ENCODE measurements at places on chromosomes 2 and 18. TPM values are rescaled to one million over a fixed set of nuclear protein-coding genes. Genes with fewer than 3 reads are reported as not detected.

DNA sequence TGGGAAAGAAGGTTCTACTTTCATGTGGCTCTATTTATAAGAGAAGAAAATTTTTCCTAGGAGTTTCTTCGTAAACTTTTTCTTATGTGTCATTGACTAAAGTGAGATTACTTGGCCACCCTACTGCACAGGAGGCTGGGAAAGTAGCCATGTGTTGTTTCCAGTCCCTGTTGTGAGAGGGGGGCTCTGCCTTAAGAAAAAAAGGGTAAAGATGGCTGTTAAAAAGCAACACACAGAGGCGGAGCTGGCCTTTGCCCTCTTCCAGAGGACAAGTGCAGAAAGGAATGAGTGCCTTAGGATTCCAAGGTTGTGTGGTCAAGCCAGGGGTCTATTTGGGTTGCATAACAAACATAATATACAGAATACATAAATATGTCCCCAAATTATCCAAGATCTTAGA is 230.0 kb upstream of the CXCR4 start:
- DNase-seq, result no peak

DNA sequence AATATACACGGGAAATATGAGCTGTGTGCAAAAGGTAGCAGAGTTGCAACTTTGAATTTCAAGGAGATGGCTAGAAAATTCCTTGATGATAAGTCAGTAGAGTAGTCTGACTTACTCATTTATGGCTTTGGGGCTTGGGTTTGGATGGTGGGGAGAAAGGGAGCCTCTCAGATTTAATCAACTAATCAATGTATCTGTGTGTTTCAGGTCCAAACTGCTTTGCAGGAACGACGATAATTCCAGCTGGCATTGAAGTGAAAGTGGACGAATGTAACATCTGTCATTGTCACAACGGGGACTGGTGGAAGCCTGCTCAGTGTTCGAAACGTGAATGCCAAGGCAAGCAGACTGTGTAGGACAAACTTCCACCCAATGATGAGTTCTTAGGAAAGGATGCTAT is 164.6 kb downstream of the VWC2L start:
- no peak for DNase-seq

- DNase-seq, result no peak
Measured at GRCh38 chr2:48574353-48575287, 43.0 kb upstream of the GTF2A1L start.

- no peak for DNase-seq
Measured at GRCh38 chr2:197229509-197230443, 80.8 kb downstream of the ANKRD44 start.

DNA sequence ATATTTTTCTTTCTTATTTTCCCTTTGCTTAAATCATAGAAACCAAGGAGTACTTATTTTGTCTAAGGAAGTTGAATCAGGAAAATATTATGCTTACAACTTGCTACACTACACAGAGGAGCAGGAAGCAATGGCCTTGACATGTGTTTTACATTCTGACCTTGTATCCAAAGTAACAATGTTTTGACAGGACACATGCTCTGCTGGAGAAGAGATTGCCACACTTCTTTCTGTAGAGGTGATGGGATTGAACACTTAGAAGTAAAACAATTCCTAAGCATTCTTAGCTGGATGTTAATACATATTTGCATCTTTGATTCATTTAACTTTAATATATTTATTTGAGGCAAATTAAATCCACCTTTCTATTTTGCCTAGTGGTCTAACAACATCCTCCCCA is 929.1 kb downstream of the DSC3 start:
- DNase-seq, result no peak

GRCh38 chr2:30110773-30111172 is 36.0 kb upstream of the YPEL5 start:
- DNase-seq, result no peak

DNA sequence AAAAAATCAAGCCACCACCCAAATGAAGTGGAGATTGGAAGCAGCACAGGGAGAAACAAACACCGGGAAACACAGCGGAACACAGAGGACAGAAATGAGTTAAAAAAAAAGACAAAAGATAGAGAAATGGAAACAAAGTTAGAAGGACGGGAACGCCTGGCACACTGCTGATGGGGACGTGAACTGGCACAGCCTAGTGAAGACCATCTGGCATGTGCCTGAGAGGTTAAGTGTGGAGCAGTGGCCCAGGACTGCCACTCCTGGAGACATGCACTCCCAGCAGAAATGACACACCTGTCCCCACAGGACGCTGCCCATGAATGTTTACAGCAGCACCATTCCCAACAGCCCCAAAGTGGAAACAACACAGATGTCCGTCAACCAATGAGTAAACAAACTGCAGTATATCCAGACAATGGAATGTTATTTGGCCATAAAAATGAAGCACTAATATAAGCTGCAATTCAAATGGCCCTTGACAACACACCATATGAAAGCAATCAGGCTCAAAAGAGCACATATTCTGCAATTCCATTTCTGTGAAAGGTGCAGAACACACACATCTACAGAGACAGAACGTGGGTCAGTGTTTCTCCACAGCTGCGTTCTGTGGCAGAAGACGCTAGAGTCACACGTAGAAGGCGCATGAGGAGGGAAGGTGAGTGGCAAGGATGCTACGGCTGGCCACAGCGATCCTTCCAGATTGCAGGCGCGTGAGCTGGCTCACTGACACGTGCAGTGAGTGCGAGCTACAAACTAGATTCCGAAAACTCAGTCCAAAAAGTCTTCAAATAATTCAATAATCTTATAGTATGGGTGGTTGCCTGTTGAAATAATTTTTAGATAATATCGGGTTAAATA is 24.6 kb downstream of the THAP4 start:
- DNase-seq, result no peak

DNA sequence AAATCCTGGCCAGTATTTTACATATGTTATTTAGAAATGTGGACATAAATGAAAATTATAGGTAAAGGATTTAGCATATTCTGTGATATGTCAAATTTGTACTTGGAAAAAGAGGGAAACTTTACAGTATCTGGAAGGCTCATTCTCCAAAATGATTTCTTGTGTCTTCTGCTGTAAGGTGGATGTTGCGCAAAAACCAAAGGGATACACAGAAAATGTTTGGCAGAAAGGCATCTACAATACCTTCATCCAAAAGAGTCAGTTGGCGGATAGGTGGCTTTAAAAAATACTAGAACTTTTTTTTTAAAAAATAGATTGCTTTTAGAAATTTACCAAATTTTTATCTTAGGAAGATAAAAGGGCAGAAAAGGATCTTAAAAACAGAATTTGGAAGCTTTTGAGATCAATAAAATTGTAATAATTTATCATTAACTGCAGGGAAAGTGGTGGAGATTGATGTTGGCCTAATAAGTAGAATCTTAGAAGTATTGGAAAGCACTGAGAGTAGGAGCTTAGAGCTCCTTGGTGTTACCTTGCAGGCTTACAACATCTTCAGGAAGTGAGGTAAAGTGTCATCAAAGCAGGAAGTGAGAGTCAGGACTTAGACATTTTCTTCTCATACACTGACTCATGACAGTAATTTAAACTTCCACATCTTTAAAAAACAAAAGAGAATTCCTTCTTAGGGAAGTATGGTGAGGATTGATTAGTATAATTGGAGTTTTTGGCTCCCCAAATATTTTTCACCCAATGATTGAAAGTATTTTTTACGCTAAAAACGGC is 2.1 kb downstream of the NABP1 start:
- no peak for DNase-seq

DNA sequence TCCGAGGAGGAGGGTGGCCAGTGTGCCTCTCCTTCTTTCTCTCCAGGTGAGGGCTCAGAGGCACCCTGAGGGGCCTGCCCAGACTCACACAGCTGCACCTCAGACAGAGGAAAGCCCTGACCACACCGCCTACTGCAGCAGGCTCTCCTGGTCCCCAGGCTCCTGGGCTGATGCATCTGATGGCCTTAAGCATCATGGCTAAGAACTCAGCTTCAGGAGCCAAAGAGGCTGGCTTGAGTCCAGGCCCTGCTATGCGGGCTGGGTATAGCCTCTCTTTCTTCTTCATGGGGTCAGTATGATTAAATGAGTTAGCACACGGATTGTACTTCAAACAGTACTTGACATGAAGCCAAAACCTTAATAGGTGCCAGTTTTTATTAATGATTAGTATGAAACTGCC is 89.6 kb downstream of the TGFA start:
- no peak for DNase-seq

- DNase-seq, result no peak
Measured at GRCh38 chr2:70983506-70984227, 5.2 kb downstream of the ANKRD53 start.

DNA sequence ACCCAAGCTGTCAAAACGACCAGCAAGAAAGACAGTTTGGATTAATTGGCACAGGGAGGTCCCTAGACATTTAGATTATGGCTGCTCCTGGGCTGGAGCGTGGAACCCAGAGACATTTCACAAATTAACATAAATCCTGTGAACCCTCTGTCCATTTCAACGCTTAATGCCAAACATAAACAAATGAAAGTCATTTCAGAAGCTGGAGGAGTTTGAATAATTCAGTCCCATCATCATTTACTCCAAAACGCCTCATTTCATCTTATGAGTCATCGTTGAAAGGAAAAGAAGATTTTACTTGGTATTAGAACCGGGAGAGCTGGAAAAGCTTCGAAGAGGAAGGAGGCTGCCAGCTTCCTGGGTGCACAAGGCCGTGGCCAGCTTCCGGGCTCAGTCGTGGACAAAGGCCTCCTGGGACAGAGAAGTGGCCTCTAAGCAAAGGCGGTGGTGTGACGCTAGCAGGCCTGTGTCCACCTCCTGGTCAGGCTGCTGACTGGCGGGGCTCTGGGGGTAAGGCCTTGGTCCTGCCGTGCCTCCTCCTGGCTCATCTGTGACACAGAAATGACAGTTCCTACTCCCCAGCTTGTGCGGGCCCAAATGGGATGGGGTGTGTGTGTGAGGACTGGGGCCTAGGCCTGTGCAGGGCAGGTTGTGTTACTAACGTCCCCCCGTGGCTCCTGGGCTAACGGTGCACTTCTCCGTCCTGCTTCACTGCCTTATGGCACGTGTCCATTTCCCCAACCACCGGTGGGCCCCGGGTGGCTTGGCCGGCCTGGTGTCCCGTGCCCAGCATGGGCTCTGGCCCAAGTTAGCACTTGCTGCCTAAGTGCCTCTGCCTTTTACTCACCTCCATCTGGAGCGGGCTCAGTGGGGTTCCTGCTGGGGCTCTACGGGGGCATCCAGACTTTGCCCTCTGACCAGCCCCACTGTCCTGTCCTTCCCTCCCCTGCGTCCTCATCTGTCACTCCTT is 71.6 kb downstream of the RRM2 start:
- DNase-seq, result no peak

DNA sequence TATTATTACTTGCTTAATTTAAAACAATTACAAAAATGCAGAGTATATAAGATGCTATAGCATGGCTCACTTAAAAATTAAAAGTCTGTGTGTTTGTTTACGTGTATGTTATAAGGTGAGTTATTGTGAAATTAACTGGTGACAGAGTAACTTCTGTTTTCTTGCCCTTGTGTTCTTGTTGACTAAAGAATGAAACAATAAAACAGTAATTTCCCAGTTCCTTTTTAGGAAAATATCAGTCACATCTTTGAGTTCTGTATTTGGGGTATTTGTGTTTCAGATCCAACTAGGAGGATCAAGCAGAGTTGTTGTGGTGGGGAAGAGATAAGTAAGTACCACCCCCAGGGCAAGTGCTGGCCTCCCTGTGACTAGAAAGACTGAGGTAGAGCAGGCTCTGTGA is 143.6 kb downstream of the CCDC148 start:
- no peak for DNase-seq

DNA sequence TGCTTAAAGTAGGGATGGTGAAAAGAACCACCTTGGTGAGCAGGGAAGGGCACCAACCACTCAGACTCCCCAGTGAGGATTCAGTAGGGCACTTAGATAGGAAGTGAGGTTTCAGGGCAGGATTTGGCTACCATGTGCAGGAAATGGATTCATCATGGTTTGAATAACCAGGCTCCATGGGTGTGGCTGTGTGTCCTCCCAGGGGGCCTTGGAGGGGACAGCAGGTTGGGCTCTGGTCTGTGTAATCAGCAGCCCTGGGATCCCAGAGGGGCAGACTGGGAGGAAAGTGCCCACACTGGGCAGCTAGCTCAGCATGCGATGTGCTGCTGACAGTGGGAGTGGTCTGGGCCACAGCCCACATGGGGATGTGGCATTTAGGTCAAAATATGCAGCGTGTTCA is 224.6 kb downstream of the CELF4 start:
- DNase-seq, result no peak

DNA sequence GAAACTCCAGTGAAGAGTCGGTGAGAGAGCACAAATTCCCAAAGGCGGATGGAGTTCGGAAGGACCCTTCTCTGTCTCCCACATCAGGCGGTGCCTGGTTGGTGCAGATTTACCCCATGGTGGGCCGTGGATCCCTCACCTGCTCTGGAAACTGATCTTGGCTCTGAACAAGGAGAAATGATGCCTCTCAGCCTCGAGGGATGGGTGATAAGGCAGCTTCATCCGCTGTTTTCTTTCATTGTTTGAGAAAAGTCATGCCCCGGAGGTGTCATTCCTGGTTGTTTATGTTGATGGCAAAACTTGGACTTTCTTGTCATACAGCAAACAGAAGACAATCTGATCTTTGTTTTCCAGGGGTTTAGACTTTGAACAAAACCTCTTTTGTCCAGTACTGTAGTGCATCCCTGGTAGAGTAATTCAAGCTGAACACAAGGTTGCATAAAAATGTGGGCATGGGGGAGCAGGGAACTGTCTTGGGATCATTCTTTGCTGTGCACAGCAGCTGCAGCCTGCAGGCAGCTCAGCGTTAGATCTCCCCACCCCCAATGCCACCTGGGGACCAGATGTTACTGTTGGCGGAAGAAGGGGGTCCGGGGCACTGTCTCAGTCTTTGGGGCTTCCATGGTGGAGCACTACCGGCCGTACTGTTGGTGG is 81.3 kb downstream of the NFATC1 start:
- no peak for DNase-seq

- DNase-seq, result no peak
Measured at GRCh38 chr2:204180649-204181048, 244.1 kb downstream of the ICOS start.

The ANKRD44 gene
- polyA plus RNA-seq, result 2.3 TPM

The DNMT3A gene
- 4.7 TPM for polyA plus RNA-seq

The HAUS1 gene
- polyA plus RNA-seq, result 16.9 TPM

The PTPN2 gene
- 16.6 TPM for polyA plus RNA-seq

The ONECUT2 gene
- polyA plus RNA-seq, result not detected
